ENCODE measurements at places on chromosomes 16 and 17.

DNA sequence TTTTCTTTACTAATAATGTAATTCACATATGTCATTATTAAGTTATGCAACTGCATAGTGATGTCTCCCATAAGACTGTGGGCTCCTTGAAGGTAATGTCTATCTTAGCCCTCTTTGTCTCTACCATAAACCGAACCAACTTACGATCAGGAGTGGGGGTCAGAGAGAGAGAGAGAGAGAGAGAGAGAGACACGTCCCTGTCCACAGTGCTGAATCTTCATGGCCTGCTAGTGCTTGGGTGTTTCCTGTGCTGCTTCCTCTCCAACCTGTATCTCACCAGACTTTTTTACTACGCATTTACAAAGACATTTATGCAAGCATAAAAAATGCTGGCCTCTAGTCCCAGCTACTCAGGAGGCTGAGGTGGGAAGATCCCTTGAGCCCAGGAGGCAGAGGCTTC, 52.2 kb upstream of the HAPSTR1 start:
- no peak for DNase-seq

DNA sequence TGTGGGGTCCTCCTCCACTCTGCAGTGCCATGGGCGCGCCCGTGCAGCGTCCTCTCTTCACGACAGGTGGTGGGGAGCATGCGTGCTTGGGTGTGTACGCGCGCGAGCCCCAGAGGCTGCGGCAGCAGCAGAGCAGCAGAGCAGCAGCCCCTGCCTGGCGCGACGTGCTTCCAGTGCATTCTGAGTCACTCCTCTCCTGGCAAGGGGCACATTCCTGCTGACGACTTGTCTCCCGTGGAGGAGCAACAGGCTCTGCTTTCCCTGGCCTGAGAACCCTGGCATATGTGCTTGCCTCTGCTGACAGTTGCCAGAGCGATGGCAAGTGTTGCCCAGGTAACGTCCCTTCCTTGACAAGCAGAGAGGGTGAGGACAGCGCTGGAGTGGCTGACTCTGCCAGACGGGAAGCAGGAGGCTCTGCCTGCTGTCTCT, 133.8 kb upstream of the PLCG2 start:
- DNase-seq, result no peak

DNA sequence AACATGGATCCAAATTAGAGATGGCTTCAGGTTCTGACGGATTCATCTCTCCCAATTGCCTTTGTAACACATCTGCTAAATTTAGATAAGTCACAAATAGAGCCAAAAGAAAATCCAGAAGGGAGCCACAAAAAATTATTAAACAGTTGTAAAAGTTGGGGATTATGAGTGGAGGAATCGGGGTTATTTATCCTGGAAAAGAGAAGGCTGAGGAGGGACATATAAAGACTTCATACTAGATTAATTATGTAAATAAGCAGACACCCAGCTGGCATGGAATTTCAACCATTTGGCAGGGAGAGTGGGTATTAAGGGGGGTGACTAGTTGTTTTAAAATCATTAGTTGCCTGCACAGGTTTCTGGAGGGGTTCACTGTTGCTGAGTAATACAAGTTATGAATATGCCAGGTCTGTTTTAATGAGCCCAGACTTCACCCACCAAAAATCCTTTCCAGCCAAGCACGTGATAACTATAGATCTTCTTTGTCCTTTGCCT, 89.6 kb downstream of the CDH13 start:
- DNase-seq, result no peak

DNA sequence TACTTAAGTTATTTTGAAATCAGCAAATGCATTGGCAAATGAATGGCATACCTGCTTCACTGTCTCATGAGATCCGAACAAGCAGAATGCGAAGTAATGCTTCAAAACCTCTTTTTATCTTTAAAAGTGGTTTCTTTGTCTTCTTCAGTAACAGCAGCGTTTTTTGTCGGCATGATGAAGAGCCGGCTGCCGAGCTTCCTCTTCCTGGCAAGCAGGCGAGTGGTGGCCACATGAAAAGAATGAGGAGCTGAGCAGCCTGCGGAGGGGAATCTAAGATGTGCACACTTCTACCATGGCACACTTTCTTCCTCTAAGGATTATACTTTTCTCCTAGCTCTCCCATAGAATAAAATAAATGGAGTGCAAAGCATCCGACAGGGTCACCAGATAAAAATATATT, 42.4 kb upstream of the AKTIP start:
- no peak for DNase-seq

DNA sequence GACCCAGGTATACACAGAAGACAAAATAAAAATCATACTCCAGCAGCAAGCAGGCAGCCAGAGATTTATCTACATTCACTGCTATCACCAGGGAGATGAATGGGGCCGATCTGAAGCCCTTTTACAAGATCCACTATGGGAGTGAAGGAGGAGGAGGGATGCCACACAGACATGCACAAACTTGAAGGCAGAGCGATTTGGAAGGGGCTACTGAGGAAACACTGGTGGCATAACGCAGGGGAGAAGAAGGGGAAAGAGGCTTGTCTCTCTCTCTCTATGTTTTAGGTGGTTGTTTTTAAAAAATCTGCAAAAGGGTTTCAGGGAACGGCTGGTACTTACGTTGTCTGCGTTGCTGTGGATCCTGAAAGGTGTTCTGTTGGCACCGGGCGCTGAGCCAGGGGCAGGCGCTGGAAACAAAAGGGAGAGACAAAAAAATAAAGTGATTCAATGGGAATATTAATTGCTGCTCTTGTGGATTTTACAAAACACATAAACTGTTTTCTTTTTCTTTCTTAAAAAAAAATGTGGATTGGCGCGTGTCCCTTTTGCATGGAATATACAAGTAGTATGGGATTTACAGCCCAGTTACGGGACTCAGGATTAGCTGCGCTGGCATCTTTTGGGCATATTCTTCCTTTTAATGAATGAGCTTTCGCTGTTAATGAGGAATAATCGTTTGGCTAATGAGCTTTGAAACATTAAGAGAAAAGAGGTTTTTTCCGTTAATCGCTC, 255.3 kb upstream of the PMFBP1 start:
- no peak for DNase-seq

DNA sequence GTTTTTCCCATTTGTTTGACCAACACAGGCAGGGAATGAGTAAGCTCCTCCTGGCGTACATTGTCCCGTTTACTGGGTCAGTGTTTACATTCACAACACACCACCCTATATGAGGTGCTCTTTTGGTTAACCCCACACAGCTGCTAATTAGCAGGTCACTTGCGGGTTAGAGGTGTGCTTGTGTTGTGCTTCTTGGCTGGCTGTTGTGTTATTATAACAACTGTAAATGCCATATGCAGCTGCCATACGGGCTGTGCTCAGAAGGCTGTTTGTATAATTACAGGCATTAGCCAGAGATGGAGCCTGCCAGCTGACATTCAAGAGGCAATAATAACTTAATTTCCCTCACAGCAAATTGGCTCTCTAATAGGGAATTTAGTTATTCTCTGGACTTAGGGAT, 205.1 kb upstream of the ELAC2 start:
- no peak for DNase-seq

DNA sequence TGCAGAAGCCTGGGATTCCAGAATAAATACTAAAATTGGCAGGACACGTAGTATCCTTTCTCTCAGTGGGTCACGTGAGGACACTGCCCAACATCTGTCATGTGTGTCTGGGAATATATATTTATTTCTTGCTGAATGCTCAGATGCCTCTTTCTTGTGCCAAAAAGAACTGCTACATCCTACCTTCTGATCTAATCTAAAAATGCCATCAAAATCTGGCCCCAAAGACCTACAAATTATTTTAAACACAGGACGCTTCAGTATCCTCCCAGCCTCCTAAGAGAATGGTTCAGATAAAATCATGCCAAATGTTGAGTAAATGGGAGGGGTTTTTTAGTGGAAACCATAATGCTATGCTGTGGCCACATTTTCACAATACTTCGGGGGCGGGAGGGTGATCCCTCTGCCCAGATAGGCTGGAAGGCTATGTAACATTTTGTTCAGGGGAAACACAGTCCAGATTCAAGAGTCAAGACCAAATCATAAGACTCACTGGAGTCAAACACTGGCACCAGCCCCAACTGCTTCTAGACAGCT, 22.9 kb upstream of the CORO6 start:
- DNase-seq, result no peak

DNA sequence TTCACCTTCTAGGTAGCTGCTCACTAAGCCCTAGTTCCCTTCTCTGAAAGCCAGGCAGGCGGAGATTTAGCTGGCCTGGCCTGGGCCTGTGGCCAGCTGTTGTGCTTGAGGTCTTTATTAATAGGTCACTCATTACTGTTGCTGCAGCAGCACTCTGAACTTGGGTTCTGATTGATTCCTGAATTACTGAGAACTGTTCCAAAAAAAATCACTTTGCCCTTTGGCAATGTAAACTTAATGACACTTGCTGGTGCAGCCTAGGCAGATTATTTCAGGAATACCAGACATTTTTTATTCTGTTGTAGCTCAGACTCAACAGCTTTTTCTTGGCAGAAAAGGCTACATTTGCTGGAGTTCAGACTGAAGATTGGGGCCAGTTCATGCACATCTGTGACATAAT, 2.7 kb downstream of the TOM1L1 start:
- DNase-seq, result no peak

GRCh38 chr16:19672378-19672777, 45.6 kb downstream of the KNOP1 start:
- DNase-seq, result no peak

- no peak for DNase-seq
Observed at GRCh38 chr16:2042986-2043666, 4.5 kb downstream of the NTHL1 start.

DNA sequence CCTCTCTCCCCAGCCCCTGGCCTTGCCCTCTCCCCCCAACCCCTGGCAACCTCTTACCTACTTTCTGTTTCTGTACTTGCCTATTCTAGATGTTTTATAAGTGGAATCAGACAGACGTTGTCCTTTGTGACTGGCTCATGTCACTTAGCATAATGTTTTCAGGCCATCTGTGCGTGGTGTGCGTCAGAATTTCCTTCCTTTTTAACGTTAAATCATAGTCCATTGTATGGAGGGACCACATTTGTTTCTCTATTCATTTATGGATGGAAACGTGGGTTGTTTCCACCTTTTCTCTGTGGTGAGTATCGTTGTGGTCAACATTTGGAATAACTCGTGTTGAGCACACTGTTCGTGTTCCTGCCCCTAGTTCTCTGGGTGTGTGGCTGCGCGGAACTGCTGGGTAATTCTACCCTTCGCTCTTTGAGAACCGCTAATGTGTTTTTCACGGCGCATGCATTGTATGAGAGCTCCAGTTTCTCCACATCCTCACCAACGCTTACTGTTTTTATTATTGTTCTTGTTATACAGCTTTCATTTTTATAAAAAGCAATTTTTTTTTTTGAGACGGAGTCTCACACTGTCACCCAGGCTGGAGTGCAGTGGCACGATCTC, 26.3 kb downstream of the ACTG1 start:
- DNase-seq, result no peak

GRCh38 chr17:81171941-81172340, 5.9 kb upstream of the AATK start:
- DNase-seq, result no peak

DNA sequence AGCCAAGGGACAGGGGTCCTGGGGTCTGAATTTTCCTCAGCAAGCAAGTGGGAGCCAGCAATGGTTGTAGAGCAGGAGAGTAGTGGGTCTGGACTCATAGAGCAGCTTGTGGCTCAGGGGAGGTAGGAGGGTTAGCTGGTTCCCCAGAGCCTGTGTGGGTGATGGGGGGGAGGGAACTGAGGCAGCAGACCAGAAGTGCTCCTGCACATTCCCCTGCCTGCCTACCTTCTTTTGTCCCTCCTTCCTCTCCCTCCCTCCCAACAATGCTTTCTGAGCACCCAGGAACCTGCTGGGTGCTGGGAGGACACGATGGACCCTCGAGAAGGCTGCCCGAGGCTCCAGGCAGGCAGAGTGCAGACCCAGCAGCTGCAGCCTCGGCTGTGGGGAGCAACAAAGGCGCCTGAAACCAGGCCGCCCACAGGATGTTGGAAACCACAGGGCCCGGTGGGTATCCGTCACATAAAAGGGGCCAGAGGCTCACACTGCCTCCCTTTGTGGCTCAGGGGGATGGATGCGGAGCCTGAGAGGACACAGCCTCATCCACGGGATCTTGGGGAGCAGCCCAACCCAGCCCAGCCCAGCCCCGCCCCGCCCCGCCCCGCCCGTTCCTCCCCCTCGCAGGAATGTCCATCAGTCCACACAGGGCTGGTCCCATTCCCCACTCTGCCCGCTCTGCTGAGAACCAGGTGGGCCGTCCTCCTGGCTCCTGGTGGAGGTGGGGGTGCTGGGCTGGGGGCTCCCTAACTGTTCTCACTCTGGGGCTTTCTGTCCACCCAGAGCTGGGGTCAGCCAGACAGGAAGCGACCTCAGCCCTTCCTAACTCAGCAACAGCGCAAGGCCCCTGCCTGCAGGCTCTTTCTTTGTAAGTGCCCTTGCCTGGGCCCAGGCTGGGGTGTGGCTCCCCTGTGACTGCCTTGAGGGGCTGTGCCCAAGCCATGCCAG, 1.7 kb upstream of the NLRC3 start:
- DNase-seq, result peak; percentile 36

DNA sequence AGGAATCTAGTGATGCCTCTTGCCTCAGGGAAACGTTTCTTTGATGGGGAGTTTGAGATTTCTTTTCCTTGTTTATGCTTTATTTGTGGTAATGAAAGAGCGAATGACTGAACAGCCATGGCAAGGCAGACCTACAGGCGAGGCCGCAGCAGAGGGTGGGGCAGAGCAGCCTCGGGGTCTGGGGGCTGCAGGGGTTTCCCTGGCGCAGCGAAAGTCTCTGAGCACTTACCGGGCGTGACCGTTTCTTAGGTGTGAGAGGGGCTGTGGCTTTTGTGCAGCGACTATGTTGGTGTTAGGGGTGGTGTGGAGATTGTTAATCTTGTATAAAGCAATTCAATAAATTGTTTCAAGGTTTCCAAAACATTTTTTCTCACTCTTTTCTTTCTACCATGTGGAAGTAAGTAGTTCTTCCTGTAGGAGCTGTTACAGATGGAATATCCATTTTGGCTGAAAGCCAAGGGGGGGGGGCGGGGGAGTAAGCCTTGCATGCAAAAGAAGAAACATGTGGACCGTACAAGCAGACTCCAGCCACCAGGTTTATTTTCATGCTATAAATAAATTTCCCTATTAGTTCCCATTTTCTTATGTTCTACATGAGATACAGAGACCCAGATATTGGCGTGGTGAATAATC, 34.8 kb downstream of the UBN1 start:
- no peak for DNase-seq

DNA sequence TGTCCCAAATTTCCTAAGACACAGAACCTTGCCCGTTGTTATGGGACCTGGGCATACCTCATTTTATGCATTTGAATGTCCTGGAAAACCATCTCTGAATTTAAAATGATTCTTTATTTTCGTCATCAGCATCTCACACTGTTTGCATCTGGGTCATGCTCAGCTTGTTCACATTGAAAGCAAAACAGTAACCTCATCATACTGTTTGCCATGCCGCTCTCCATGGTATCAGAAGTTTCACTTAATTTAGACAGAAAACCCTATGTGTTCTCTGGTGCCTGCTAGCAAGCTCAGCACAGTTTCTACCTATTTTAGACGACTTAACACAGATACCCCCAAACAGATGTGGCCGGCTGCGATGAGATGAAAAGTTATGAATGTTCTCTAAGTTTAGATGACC, 292.1 kb downstream of the SNX29 start:
- DNase-seq, result no peak
